Activated CD4-positive, alpha-beta T cell treated with anti-CD3 and anti-CD28 coated beads for 36 hours (primary cell): ENCODE measurements at places on chromosomes 11 and 22. TPM values are rescaled to one million over a fixed set of nuclear protein-coding genes. Genes with fewer than 3 reads are reported as not detected.
A peak's percentile ranks its signal among the peaks of the same experiment; 100 is the strongest.

- H3K27ac ChIP-seq = no peak overlapping the region
- no peak overlapping the region for H3K4me3 ChIP-seq
- no peak for DNase-seq
- no peaks in the 10 kb centered on the region for H3K27me3 ChIP-seq
- no peaks in the 10 kb centered on the region for H3K4me1 ChIP-seq
- H3K36me3 ChIP-seq = no peaks in the 10 kb centered on the region
Measured at GRCh38 chr11:97746818-97747217, 1273.9 kb upstream of the CNTN5 start.

DNA sequence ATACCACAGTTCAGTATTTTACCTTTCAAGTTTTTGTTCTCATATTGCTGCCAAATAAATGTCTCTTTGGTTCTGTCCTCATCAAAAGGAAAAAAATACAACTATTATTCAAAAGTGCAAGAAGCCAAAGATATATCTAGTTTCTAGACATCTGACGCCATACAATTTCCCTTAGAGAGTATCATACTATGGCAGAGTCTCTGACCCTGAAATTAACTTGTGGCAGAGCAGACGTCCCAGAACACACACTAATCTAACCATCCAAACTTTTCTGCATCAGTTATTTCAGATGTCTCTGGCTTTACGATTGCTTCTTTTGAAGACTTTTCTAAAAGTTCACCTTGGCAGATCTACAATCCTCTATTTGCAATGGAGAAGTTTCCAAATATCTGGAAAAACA is 2.7 kb downstream of the OR51T1 start:
- no peaks in the 10 kb centered on the region for H3K36me3 ChIP-seq
- no peak overlapping the region for H3K4me3 ChIP-seq
- no peaks in the 10 kb centered on the region for H3K4me1 ChIP-seq
- no peak for DNase-seq
- peaks cover 2% of the 10 kb centered on the region for H3K27me3 ChIP-seq
- no peak overlapping the region for H3K27ac ChIP-seq

- no peak for DNase-seq
- H3K4me3 ChIP-seq = no peak overlapping the region
- peaks cover 36% of the 10 kb centered on the region for H3K36me3 ChIP-seq
- no peaks in the 10 kb centered on the region for H3K27me3 ChIP-seq
Measured at GRCh38 chr22:20799449-20799848, 25.5 kb downstream of the SERPIND1 start.

DNA sequence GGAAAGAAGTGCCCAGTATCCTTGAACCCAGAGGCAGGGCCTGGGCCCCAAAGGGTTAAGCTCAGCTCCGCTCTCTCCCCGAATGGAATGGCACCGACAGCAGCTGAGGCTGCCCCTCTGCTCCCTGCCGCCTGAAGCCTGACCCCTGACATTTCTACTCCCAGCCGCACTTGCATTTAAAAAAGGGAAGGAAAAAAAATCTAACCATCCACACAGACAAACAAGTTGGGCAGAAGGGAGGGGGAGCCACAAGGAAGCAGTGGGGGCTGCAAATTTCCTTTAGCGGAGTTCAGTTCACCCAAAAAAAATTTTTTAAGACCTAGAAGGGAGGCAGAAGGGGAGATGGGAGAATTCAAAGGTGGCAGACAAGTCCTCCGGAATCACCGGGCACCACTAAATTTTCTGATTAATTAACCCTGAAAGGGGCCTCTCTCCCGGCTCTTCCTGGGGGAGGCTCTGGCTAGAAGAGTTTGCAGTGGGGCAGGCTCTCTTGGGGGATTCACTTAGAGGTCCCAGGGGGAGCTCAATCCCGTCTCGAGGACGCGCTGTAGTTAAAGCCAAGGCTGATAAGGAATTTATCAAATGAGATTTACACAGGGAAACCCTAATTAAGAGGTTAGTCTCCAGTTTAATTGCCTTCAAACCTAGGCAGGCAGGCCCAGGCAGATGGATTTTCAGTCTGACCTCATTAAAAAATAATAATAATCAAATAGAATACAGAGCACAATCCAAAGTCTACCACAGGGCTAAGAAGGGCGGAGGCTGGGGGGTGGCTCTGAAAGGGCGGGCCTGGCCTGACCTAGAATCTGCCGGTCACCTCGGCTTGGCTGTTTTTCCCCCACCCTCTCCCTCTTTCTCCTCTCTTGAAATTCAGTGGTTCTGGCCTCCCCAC is 25.6 kb downstream of the MN1 start:
- no peak overlapping the region for H3K4me3 ChIP-seq
- H3K4me1 ChIP-seq = no peaks in the 10 kb centered on the region
- no peaks in the 10 kb centered on the region for H3K36me3 ChIP-seq
- no peak overlapping the region for H3K27ac ChIP-seq
- peaks cover 3% of the 10 kb centered on the region for H3K27me3 ChIP-seq

GRCh38 chr11:100561323-100561722 is 125.8 kb upstream of the ARHGAP42 start:
- H3K36me3 ChIP-seq = no peaks in the 10 kb centered on the region
- no peak overlapping the region for H3K27ac ChIP-seq
- H3K27me3 ChIP-seq = peaks cover 3% of the 10 kb centered on the region

GRCh38 chr22:27641049-27641795 is 160.3 kb downstream of the MN1 start:
- no peak overlapping the region for H3K27ac ChIP-seq
- DNase-seq = no peak
- H3K27me3 ChIP-seq = peaks cover 7% of the 10 kb centered on the region

GRCh38 chr22:20024650-20025397 is 3.9 kb downstream of the TANGO2 start:
- no peak overlapping the region for H3K27ac ChIP-seq
- no peak overlapping the region for H3K4me3 ChIP-seq
- no peaks in the 10 kb centered on the region for H3K27me3 ChIP-seq
- no peak for DNase-seq
- peaks cover 30% of the 10 kb centered on the region for H3K4me1 ChIP-seq

DNA sequence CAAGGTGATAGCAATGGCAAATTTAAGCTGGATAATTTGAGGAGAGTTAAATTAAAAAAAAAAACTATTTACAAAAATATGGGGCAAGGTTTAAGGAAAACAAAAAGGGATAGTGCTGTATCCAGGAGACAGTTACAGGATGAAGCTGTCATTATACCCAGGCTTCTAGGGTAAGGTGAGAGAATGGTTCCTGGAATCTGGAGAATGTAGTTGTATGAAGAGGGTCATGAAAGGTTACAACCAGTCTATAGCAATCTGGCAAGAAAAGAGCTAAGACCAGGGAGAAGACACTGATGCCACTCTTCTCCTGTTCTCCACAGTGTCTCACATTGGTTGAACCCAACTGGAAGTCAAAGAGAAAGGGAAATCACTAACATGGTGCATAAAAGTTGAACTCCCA is 144.9 kb downstream of the SOX6 start:
- DNase-seq = no peak
- H3K27ac ChIP-seq = no peak overlapping the region
- no peaks in the 10 kb centered on the region for H3K4me1 ChIP-seq
- no peaks in the 10 kb centered on the region for H3K36me3 ChIP-seq

DNA sequence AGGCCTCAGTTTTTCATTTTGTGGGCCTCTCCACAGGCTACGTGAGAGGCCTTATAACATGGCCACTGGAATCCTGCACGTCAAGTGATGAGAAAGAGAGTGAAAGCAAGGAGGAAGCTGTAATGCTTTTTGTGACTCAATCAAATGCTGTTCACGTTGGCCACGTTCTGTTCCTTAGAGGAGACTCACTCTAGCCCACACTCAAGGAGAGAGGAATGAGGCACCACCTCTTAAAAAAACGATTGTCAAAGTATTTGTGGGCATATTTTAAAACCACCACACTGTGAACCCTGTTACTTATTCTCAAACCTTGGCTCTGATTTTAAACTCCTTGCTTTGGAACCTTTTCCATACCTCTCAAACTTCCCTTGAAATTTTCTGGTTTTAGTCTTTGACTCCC is 705.0 kb downstream of the NELL1 start:
- no peak overlapping the region for H3K4me3 ChIP-seq
- H3K36me3 ChIP-seq = no peaks in the 10 kb centered on the region
- H3K4me1 ChIP-seq = no peaks in the 10 kb centered on the region
- H3K27ac ChIP-seq = no peak overlapping the region

DNA sequence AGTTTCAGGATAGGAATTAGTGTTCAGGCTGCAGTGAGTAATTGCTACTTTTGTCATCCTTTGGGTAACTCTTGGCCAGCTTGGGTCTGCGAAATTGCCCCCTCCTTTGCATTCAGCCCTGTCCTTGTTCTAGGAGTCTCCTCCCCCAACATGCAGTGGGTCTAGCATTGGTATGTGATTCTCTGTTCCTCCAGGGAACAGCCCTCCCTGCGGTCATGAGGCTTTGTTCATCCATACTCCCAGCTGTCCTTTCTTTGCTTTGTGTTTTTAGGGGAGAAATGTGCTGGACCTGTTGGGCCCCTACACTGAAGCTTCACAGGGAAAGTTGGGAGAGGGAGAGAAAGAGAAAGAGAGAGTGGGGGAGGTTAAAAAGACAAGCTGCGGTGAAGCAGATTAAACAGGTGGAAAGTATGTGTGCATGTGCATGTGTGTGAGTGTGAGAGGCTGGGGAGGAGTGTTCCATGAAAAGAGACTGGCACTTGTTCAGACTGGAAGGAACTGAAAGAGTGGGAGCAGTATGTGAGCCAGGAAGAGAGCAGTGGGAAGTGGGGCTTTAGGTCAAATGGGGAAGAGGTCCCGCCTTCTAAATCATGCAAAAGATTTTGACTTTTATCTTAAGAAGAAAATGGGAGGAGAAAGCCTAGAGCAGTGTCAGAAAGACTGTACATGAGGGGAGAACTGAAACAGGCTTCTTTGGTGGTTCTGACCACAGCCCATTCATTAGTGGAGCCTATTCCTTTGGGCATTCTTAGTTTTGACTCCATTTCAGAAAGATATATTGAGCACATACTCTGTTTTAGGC is 17.9 kb upstream of the SESN3 start:
- peaks cover 37% of the 10 kb centered on the region for H3K4me1 ChIP-seq
- H3K36me3 ChIP-seq = no peaks in the 10 kb centered on the region
- no peaks in the 10 kb centered on the region for H3K27me3 ChIP-seq
- H3K4me3 ChIP-seq = no peak overlapping the region
- peak; percentile 15 for DNase-seq

DNA sequence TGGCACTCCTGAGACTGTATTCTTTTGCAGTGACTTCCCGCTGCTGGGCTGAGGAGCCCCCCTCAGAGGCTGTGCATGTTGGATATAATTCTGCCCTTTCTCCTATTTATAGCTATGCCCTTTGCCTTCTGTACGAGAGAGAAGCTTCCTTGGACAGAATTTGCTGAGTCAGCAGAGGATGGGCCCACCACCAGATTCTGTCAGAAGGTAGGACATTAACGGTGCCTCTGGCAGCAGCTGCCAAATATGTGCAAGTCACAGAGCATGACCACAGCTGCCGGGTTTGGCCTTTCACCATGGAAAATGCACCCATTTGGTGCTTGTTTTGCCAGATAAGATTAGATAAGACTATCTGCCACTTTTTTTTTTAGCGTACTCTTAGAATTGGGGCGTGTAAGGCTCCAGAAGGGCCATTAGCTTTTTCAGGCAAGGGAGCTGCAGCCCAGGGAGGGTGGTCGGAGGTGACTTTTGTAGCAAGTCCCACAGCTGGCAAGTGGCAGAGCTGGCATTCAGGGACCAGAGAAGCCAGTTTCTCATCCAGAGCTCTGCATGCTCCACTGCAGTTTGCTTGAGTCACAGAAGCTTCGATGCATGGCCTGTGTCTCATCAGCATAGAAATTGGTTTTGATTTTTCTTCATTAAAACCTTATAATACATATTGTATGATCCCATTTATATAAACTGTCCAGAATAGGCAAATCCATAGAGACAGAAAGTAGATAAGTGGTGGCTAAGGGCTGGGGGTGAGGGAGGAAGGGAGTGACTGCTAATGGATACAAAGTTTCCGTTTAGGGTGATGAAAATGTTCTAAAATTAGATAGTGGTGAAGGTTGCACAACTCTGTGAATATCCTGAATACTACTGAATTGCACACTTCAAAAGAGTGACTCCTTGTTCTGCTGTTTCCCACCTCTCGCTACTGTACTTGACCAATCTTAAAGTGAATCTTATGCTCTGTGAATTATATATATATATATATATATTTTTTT is 15.8 kb downstream of the UPB1 start:
- H3K36me3 ChIP-seq = no peaks in the 10 kb centered on the region
- H3K27ac ChIP-seq = no peak overlapping the region
- no peak overlapping the region for H3K4me3 ChIP-seq
- H3K4me1 ChIP-seq = peaks cover 10% of the 10 kb centered on the region
- no peak for DNase-seq
- no peaks in the 10 kb centered on the region for H3K27me3 ChIP-seq

GRCh38 chr22:23184764-23185113 is 4.4 kb downstream of the BCR start:
- peak overlapping the region; percentile 79 for H3K4me3 ChIP-seq
- H3K27ac ChIP-seq = peak overlapping the region; percentile 43
- peaks cover 44% of the 10 kb centered on the region for H3K36me3 ChIP-seq
- no peaks in the 10 kb centered on the region for H3K27me3 ChIP-seq
- DNase-seq = no peak

- H3K27ac ChIP-seq = no peak overlapping the region
- H3K4me3 ChIP-seq = no peak overlapping the region
- H3K27me3 ChIP-seq = peaks cover 10% of the 10 kb centered on the region
- H3K36me3 ChIP-seq = no peaks in the 10 kb centered on the region
Measured at GRCh38 chr11:7098235-7098832, 9.5 kb downstream of the RBMXL2 start.

The FIBIN gene
- not detected for total RNA-seq

The CCND1 gene
- 0.50 TPM for total RNA-seq

The CD248 gene
- total RNA-seq = 0.26 TPM
